ENCODE measurements at places on chromosomes 11 and 22. TPM values are rescaled to one million over a fixed set of nuclear protein-coding genes. Genes with fewer than 3 reads are reported as not detected.

Gene SESN3
- total RNA-seq: 45.4 TPM

GRCh38 chr22:21626073-21626734, 3.6 kb downstream of the YDJC start:
- H3K4me1 ChIP-seq: peaks cover 23% of the 10 kb centered on the region
- H3K27ac ChIP-seq: peak overlapping the region; percentile 31
- H3K4me3 ChIP-seq: no peak overlapping the region
- no peak for DNase-seq
- peaks cover 23% of the 10 kb centered on the region for H3K36me3 ChIP-seq
- H3K27me3 ChIP-seq: no peaks in the 10 kb centered on the region

DNA sequence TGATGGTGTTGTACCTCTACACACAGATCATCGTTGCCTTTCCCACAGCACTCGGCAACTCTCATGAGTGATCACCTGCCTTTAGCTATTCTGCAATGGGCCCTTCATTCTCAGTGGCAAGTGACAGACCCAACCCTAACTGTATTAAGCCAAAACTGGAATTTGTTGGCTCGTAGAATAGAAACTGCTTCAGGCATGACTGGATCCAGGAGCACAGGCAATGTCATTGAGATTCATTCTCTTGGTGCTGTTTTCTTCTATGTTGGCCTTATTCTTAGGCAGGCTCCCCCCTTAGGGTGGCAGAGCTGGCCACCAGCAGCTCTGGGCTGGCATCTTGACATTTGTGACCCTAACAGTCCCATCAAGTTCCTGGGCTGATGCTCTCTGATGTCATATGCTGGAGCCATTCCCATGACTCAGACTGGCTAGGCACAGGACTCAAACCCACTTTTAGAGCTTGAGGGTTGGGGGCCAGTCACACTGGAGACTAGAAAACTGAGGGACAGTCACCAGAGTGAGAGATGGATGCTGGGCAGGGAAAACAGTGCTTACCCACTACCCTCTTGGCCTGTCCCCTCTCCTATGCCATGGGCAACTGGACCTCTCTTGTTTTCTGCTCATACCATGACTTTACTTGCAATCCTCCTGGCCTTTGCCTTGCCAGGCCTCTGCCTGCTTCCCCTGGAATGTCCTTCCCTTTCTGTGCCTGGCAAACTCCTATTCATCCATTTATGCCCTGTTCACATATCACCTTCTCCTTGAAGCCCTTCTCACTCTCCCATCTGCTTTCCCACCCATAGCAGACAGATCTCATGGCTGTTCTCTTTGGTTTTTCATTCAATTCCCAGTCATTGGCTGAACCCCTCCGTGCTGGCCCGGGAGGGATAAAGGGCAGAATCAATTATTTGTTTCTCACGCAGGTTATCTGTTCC, 7.1 kb upstream of the CDC42EP2 start:
- H3K27ac ChIP-seq: no peak overlapping the region
- no peaks in the 10 kb centered on the region for H3K27me3 ChIP-seq
- peaks cover 9% of the 10 kb centered on the region for H3K36me3 ChIP-seq
- no peak overlapping the region for H3K4me3 ChIP-seq

- no peak overlapping the region for H3K27ac ChIP-seq
- no peaks in the 10 kb centered on the region for H3K36me3 ChIP-seq
- DNase-seq: peak; percentile 71
- H3K27me3 ChIP-seq: peaks cover 11% of the 10 kb centered on the region
These were observed 38.1 kb downstream of the LMO1 start for GRCh38 chr11:8225589-8226036.

DNA sequence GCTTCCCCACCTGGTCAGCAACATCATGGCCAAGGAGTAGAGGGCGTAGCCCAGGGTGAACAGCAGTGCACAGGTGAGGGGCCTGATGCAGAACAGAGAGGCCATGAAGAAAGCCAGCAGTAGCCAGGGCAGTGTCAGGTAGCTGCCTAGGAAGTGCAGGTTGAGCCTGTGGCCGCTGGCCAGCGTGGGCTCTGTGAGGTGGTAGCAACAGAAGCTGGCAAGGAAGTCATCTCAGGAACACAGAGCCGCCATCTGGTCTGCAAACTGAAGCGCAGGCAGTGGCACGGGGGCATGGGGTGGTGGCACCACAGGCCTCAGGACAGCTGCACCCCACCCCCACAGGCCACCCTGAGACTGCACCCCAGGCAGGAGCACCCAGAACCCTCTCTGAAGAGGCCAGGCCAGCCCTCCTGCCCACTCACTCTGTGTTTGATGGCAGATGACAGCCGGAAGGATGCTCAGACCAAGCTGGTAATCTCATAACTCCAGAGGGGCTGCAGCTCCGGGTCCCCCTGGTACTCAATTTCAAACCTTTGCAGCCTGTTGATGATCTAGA, 95.3 kb downstream of the MED15 start:
- H3K4me1 ChIP-seq: peaks cover 6% of the 10 kb centered on the region
- peaks cover 6% of the 10 kb centered on the region for H3K27me3 ChIP-seq
- DNase-seq: no peak
- no peak overlapping the region for H3K4me3 ChIP-seq
- H3K36me3 ChIP-seq: no peaks in the 10 kb centered on the region
- no peak overlapping the region for H3K27ac ChIP-seq

GRCh38 chr11:83572581-83573496, 286.7 kb upstream of the CCDC90B start:
- no peak for DNase-seq
- H3K27me3 ChIP-seq: no peaks in the 10 kb centered on the region
- no peak overlapping the region for H3K4me3 ChIP-seq
- no peaks in the 10 kb centered on the region for H3K36me3 ChIP-seq

Data from activated naive CD8-positive, alpha-beta T cell treated with anti-CD3 and anti-CD28 coated beads, Interleukin-2, amount 10 ng/mL, durations not matched to agents 7 days and 5 days (primary cell).